ENCODE measurements at places on chromosomes 1 and 21.

DNA sequence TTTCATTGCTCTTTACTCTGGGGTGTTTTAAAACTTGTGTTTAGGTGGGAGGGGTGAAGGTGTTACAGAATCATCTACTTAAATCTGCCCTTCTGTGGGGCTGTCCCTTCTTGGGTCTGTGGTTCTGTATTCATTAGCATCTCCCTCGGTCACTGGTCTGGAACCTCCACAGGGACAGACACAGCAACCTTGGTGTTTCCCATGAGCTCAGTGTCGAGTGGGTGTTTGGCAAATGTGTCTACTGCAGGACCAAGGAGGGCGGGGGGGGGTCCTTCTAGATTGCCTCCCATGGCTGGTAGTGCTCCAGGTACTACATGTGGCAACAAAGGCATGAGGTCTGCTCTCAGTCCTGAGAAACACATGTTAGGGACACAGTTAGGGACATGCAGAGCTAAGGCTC lies 273.4 kb downstream of the PCP4 start:
- DNase-seq, result no peak

DNA sequence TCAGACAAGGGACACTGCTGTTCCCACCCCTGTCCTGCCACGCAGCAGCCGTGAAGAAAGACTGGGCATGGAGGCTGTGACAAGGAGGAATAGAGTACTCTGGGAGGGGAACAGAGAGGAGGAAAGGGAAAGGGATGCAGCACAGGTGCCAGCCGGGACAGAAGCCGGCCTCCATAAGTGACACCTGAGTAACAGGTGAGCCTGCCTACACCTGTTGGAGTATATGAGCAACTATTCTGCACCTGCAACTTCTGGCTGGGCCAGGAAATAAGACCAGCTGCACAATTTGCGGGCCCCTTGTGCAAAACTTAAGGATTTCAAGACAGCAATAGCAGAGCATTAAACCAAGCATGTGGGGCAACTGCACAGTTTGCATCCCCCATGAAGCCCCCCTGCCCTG lies 72.5 kb upstream of the GOLT1A start:
- DNase-seq, result no peak

- no peak for DNase-seq
Observed at GRCh38 chr1:243942196-243943150, 92.4 kb upstream of the AKT3 start.

GRCh38 chr1:7539769-7540175 lies 231.3 kb upstream of the VAMP3 start:
- no peak for DNase-seq

DNA sequence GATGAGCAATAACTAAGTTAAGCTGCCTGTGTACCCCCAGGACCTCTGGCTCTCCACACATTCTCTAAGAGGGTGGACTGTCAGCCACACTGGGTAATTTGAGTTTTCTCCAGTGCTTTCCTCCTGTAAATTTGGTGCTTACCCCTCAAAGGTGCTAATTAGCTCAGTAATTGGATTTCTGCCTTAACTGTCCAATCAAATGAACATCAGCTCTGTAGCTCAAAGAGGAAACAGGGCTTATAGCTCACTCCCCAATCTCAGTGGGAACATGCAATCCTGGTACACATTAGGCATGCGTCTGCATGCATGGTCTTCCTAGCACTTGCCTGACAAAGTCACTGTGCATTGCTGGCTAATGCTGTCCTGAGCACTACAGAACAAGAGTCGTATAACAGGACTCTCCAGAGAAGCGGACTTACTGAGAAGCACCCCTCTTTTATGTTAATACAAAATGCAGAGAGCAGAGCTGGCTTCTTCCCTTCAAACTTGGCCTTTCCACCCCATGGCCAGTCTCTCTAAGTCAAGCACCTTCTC lies 110.1 kb downstream of the NTPCR start:
- DNase-seq, result no peak

GRCh38 chr1:217029281-217030157 lies 306.3 kb upstream of the ESRRG start:
- no peak for DNase-seq

DNA sequence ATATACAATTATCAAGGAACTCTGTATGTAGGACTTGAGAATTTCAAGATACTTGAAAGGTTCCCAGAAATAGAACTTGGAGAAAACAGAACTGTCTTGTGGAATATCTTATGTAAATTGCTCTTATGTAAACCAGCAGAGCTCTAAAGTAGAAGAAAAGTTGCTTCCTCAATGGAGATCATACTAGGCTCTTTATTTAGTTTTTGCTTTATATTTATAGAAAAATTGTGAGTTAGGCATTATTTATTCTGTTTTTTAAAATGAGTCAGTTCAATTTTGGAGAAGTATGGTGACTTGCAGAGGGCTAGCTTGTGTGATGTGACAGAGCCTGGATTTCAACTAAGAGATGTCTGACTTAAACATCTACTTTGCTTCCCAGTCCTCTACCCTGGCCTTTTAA lies 40.4 kb downstream of the ATP6V1G3 start:
- DNase-seq, result no peak

DNA sequence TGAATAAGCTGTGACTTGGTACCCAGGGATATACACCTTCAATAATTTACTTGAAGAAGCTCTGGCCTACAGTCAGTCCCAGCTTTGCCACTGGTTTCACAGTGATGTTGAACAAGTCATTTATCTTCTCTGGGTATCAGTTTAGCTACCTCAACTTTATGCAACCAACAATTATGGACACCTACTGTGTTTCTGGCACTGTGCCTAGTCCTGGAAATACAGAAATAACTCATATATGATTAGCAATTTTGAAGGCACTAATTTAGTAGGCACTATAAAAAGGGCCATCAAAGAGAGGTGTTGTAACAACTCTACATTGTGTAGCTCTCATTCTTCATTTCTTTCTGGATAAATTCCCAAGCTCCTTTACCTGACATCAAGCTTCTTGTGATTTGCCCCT lies 88.6 kb upstream of the SPATA6 start:
- DNase-seq, result no peak

DNA sequence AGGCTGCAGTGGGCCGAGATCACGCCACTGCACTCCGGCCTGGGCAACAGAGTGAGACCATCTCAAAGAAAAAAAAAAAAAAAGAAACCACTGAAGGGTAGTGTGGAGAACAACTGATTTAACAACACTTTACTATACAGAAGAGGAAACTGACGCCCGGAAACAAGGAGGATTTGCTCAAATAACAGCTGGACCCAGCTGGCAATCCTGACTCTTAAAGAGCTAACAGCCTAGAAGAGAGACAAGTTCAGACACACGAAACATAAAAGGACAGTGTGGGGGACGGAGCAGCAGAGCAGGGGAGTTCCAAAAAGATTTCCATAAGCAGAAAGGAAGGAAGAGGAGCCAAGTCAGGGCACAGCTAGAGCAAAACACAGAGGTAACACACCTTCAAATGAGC lies 4.4 kb downstream of the ECHDC2 start:
- no peak for DNase-seq

DNA sequence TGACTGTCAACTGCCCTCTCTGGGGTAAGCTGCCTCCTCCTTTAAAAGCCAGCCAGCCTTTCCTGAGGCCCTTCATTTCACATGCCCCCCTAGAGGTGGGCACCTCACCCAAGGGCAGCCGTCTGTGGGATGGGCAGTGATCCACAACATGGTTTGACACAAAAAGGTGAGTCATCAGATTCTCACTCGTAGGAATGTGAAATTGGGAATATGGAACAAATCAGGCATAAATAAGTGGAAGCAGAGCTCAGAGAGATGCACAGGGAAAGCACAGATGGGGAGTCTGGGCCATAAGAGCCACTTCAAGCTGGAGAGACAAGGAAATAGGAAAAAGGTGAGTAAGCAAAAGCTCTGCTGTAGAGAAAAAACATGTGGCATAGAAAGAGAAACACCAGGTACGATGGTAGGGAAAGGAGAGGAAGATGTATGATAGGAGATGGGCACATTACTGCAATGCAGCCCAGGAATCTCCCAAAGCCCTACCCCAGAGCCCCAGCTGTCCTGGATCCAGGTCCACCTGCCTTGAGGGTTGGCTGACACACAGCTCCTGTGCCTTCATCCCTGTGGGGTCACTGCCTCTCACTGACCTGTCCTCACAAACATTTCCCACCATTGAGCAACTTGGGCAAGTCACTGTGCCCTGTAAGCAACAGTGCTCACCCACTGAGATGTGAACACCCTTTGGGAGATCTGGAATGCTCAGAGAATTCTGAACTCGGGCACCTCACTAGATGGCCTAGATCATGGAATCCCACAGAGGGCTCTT lies 86.6 kb downstream of the ASTN1 start:
- no peak for DNase-seq

- no peak for DNase-seq
Observed at GRCh38 chr1:88503646-88504045, 180.4 kb upstream of the PKN2 start.

- DNase-seq, result no peak
Observed at GRCh38 chr1:159168043-159168442, 3.4 kb upstream of the CADM3 start.

DNA sequence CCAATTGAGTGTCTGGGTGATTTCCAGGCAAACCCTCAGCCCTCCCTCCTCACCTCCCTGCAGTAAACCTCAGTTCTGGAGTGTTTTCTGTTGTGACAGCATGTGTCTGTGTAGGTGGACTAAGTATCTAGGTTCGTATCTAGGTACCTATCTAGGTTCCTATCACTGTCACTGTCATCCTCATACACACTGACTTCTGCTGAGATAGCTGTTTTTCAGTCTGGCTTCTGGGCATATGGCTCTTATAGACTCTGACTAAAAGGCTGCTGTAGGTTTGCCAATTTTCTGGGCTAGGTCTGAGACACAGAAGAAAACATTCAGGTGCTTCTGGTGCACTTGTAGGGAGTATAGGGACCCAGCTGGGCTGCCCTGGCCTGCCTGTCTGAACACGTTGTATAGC lies 8.1 kb upstream of the TRIM67 start:
- no peak for DNase-seq

- no peak for DNase-seq
Observed at GRCh38 chr1:41776891-41777441, 141.8 kb downstream of the HIVEP3 start.

DNA sequence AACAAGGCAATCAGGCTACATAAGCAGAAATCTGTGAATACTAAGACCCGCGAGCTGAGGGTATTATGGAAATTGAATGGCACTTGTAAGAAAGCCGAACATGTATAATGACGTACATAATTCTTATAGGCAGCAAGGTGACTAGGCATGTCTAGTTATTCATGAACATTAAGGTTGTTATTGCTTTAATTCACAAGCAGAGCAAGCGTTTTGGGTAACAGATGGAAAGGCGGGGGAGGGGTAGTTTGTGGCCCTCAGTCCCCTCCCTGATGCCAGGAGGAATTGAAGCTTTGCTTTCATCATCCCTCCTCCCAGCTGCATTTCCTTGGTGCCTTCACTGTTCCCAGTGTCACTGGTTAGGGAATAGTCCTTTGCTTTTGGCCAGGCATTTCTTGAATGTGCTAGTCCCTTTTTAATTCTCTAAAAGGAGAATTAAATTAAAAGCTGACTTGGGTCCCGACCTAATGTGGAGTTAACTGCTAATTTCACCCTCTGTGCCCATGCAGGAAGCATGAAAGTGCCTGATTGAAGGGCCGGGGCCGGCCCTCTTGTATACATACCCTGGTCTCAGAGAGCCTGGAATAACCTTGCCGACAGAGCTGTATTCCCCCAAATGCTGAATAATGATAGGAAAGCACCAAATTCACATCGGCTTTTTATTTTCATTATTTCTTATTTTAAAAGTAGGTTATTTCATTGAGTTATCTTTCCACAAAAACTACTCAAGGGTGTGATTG lies 42.5 kb downstream of the RYR2 start:
- DNase-seq, result no peak

DNA sequence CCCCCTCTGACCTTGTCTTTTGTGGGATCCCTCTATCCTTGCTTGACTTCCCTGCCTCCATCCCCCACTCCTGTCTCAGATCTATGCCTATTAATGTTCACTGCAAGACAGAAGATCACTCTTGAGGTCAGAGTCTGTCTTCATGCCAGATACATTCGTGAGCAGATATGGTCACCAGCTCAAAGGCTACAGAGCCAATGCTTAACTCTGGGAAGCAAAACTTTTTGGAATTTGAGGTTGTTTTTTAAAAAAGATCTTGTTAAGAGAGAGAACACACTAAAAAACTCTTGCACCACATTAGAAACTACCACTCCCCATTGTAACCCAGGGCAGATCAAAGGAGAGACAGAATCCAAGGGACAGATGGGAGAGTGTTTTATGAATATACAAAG lies 17.1 kb upstream of the A3GALT2 start:
- DNase-seq, result no peak

DNA sequence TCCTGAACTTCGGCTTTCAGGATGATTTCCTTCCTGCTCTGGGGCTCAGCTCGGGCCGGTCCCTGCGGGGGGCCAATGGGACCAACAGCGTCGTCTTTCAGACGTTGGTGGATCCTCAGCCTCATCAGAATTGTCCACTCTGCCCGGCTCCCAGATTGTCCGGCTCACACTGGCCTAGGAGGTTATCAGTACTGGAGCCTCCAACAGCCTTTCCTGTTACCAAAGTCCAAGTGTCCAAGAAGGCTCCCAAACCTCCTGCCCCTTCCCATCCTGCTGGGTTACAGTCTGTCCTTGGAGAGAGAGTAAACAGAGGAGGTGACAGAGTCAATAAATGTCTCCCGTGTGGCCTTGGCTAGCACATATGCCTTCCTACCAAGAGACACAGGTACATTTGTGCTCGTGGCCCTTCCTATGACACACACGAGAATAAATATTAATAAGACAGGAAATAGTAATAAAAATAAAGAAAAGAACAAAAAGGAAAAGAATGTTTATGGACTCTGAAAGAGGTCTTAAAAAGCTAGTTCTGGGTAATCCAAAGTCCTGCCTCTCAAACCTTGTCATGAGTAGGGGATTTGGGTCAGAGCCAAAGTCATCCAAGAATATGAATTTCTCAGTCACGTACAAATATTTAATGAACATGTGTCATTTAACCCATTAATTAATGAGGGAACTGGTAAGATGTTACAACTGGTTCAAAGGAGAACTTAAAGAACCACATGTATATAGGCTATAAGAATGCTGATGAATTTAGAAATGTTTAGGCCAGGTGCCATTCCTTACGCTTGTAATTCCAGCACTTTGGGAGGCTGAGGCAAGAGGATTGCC lies 80.8 kb upstream of the SLC2A1 start:
- DNase-seq, result no peak

- no peak for DNase-seq
Observed at GRCh38 chr1:234942012-234942332, 186.7 kb downstream of the TOMM20 start.

DNA sequence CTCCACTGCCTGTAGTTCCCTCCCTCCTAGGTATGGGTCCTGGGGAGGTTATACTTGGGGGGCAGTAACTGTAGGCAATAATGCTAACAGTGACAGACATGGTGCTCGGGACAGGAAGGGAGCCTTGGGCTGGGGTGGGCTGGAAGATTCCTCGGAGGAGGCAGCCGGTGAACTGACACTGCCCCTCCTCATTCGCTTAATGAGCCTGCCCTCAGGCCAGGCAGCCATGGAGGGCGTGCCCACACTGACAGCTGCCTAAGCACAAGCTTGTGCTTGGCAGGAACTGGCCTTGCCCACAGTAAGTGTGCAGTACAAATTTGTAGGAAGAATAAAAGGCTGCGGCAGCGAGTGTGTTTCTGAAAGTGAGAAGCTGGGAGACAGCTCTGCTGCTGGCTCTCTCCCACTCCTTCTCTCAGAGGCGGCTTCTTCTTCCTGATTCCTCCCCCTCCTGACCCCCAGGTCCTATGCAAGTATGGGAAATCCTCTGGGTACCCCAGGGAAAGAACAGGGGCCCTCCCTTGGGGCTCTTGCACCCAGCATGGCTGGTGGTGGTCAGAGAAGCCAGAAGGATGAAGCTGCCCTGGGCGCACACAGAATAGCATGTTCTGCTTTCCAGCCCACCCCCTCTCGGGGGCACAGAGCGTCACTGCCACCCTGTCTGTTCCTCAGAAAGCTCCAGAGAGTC lies 23.6 kb downstream of the OPTC start:
- no peak for DNase-seq

GRCh38 chr1:96979304-96980268 lies 258.0 kb downstream of the PTBP2 start:
- DNase-seq, result no peak

All from GM12891 (cell line).